ENCODE measurements at places on chromosomes 16 and 17.

DNA sequence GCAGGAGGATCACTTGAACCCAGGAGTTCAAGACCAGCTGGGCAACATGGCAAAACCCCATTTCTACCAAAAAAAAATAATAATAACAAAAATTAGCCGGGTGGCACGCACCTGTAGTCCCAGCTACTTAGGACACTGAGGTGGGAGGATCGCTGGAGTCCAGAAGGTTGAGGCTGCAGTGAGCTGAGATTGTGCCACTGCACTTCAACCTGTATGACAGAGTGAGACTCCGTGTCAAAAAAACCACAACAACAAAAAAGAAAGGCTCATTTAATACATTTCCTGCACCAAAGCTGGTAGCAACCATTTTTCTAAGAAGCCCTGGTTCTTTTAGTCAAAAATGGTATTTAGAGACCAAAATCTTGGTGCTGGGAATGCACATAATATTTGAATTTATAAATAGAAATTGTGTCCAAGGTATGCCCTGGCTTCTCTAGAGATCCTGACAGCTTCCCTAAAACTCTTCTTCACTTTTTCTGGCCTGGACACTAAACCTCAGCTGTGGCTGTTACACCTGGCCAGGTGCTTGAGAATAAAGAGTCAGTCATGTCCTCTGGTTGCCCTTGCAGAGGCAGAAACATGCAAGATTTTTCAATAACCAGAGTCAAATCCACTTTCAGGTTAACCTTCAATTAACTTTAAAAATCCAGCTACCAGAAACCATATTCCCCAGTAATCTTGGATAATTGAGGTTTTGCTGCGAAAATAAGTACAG, 35.9 kb downstream of the SCNN1B start:
- no peak for DNase-seq

DNA sequence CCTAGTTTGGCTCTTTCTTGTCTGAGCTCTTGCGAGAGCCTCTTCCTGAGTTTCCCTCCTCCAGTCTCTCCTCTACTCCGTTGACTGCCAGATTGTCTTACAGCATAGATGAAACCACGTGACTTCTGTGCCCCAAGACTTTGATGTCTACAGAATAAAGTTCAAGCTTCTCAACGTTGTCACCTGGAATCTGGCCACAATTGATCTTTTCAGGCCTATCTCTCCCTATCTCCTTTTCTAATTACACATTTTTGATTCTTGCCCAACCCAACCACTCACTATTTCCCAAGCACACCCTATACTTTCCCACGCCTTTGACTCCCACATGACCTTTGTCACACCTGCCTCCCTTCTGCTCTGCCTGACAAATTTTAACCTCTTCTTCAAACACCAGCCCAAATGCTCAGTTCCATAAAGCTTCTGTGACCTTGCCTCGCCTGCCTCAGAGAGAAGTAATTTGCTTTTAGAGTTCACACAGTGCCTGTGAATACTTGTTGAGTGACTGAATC, 52.4 kb upstream of the PMFBP1 start:
- DNase-seq, result no peak

- no peak for DNase-seq
Observed at GRCh38 chr17:64017381-64017980, 3.0 kb downstream of the ICAM2 start.

DNA sequence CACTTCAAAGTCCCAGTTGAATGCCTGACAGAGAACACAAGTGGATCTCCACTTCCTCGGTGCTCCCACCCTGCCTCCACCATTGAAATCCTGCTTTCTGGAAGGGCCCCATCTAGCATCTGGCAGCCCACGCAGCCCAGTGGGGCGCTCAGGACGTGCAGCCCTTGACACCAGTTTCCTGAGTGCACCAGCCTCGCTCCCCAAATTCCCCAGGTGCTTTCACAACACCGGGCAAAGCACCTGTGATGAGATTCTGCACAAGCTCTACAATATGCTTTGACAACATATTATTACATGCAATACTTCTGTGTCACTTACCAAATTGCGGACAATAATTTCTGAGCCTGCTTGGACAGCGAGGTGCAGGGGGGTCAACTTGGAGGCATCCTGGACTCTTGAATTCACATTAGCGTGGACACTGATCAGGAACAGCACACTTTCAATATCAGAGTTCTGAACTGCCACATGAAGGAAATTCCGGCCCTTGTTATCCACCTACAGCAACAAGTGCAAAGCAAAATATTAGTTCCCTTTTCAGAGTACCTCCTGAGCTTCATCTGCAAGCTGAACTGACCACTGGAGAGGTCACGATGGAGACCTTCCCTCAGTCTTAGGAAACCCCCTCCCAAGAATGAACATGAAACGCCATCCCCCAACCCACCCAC, 33.9 kb downstream of the CYB5D2 start:
- DNase-seq, result no peak
